ENCODE measurements at places on chromosomes 12 and 14.

GRCh38 chr12:30135776-30136175 is 352.0 kb upstream of the TMTC1 start:
- DNase-seq = no peak

DNA sequence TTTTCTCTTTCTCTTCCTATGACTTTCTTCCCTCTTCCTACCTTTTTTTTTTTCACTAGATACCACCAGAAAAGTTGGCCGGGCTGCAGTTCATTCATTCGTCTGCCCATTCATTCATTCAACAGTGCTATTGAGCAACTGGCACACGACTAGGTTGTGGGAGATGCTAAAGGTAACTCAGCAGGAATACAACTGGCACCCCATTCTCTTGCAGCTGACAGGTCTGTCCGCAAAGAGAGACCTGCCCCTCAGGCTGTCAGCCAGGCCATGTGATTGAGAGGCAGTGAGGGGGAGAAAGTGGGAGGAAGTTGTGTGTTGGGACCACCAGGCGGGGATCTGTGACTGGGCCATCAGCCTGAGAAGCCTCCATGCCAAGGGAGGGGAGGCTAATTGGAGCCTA is 105.2 kb downstream of the TSPAN9 start:
- no peak for DNase-seq

GRCh38 chr12:113302466-113302865 is 32.4 kb downstream of the SLC8B1 start:
- no peak for DNase-seq

GRCh38 chr12:14903386-14904098 is 17.9 kb upstream of the MGP start:
- DNase-seq = no peak

GRCh38 chr14:30803185-30803584 is 71.2 kb upstream of the COCH start:
- DNase-seq = no peak

DNA sequence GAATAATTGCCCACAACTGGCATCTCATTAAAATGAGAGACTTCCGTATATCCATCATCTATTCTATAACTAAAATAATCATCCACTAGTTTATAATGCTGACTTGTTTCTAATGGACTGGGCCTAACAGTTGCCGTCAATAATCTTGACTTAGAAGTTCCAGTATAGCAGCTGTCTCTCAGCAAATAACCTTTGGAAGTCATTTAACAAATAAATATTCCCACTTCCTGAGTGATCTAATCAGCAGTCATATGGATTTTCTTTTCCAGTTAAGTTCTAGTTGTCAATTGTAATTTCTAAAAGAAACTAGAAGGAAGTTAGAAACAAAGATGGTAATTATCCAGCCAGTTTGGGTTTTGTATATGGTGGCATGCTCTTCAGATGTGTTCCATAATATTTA is 177.8 kb downstream of the GXYLT1 start:
- DNase-seq = no peak

DNA sequence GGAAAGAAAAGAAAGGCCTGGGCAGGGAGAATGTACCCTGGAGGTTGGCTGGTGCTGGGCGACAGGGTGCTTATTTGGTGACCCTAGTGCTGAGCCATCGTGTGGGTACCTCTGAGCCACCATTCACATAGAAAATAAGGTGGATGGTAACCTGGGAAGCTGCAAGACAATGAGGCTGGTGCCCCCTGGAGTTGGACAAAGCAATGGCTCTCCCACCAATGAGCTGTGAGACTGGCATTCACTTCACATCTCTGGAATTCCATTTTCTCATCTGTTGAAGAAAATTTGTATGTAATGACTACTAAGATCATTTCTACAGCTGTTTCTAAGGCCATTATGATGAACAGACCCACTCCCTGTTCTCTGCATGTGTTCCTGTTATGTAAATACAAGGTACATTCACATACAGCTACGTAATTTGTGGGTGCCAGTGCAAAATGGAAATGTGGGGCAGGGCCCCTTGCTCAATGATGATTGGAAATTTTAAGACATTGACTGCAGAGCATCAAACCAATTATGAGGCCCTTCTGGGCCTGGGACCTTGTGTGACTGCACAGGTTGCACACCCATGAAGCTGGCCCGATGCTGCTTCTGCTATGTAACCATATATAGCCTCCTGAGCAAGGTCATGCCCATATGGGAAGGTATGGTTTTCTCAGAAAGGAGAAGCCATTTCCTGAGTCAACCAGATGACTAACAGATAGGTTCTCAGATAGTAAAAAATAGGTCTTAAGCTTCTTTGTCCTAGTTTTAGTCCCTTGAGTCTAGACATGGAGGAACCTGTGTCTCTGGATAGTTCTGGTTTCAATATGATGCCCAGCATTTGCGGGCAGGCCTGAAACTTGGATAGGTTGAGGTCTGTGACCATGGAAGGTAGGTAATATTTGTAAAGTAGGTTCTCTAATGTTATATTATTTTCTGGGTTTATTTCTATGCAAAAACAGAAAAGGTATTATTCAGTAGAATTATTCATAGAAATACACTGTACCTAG is 63.4 kb upstream of the IGF1 start:
- no peak for DNase-seq

DNA sequence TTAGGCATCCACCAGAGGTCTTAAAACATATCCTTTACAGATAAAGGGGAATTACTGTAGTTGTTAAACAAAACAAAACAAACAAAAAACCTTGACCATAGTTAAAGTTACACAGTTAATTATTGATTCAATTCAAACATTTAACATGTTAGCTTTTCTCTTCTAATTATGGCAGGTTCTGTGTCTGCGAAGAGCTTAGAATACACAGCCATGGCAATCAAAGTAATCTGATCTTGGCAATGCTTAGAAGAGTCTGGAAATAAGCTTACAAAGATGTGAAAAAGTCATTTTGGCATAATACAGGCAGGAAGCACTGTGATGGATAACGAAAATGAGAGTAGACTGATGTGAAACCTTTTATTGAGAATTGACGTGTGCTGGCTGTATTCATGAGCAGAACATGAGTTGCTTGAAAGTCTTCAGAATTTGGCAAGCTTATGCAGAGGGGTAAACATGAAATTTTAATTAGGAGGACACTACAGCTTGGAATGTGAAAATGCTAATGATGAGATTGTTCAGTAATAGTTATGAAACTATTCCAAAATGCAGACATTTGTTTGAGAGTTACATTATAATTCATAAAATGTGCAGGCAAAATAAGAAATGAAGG is 629.6 kb downstream of the FSCB start:
- no peak for DNase-seq

DNA sequence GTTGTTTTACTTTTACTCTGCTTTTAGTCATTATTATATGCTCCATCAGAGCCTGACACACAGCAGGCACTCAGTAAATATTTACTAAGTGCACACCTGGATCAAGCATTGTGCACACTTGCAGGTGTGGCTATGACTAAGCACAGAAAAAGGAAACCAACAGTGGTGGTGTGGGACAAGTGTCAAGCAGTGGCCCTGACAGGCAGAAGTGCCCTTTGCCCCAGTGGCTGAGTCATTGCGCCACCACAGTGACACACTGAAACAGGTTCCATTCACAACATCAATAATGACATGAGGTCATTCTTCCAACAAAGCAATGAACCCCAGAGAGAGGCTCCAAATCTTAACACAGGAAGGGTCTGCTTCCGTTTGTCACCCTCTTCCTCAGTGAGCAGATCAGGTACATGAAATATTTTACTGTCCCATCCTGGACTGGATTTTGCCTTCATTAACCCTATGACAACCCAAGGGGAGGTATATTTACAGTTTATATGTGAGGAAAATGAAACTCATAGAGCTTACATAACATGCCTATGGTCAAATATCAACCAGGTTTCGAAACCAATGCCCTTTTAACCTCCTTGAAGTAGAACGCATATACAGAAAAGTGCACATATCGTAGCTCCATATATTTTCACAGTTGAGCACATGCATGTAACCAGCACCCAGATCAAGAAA is 82.6 kb upstream of the GTF2A1 start:
- no peak for DNase-seq

DNA sequence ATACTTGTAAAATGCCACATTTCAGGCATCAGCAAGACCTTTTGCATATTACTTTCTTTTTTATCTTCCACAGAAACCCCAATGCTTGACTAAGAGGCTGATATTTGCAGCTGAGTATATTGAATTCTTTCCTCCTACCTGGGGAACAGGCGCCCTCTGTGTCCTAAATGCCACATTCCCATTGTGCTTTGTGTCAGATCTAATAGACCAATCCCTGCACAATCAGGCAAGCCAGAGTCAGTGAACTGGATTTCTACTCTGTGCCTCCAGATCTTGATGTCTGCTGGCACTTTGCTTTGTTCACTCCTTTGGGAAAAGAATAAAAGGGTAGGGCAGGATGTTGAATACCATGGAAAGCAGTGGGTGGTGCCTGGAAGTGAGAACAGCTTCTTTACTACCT is 22.4 kb upstream of the TAS2R42 start:
- DNase-seq = no peak

Measured in ascending aorta (tissue), 2 donors.